Smooth muscle cell of the pulmonary artery (primary cell): ENCODE measurements at places on chromosomes 11 and 22. TPM values are rescaled to one million over a fixed set of nuclear protein-coding genes. Genes with fewer than 3 reads are reported as not detected.

The MB gene
- total RNA-seq: 0.39 TPM in 1 of 2 replicates, not detected in the other

The CNTN5 gene
- total RNA-seq: 0.30 and 1.1 TPM in 2 replicates

The CRYBB2 gene
- total RNA-seq: not detected in 2 replicates

The TEF gene
- 12.8 and 16.5 TPM in 2 replicates for total RNA-seq

The SNX32 gene
- total RNA-seq: 1.3 and 4.0 TPM in 2 replicates

The FOSL1 gene
- 9.8 and 26.0 TPM in 2 replicates for total RNA-seq

The SLC6A5 gene
- not detected in 2 replicates for total RNA-seq

The TBX1 gene
- 0.23 TPM in 1 of 2 replicates, not detected in the other for total RNA-seq

The BLID gene
- total RNA-seq: 40.5 and 45.7 TPM in 2 replicates
